ENCODE measurements at places on chromosomes 11 and 22.
A peak's percentile ranks its signal among the peaks of the same experiment; 100 is the strongest.

DNA sequence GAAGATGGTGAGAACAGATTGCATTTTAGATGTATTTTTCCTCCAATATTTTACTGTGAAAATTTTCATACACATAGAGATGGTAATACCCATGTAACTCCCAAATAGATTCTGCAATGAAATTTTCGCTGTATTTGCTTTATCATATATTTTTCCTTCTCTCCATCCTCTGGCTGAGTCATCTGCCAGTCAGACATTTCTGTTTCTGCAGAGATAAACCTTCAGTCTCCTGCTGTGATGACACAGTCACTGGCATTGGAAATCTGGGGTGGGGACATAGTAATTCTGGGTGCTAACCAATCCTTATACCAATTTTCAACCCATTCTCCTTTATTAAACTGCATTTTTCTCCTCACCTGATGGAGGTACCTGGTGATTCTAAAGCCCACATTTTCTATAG, 33.7 kb downstream of the SVIP start:
- peak; percentile 37 for DNase-seq

GRCh38 chr11:76005756-76006155, 190.7 kb downstream of the UVRAG start:
- DNase-seq, result peak; percentile 31

DNA sequence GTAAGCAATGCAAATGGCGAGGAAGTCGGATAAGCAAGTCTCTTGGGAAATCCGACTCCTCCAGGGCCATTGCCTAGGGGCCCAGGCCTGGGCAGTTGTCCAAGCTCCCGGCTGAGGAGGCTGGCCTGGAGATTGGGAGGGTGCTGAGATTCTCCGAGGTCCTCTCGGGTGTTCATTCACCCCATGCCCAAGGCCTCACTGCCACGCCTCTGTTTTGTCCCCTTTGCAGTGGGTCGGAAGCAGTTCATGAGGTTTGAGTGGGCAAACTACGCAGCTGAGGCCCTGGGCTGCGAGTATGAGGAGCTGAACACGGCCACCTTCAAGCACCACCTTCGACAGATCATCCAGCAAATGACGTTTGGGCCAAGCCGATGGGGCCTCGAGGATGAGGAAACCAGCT, 81.3 kb downstream of the MYO18B start:
- DNase-seq, result no peak

GRCh38 chr11:31656051-31656450, 146.5 kb downstream of the ELP4 start:
- no peak for DNase-seq

GRCh38 chr11:104876861-104877431, 21.3 kb downstream of the CASP12 start:
- no peak for DNase-seq

DNA sequence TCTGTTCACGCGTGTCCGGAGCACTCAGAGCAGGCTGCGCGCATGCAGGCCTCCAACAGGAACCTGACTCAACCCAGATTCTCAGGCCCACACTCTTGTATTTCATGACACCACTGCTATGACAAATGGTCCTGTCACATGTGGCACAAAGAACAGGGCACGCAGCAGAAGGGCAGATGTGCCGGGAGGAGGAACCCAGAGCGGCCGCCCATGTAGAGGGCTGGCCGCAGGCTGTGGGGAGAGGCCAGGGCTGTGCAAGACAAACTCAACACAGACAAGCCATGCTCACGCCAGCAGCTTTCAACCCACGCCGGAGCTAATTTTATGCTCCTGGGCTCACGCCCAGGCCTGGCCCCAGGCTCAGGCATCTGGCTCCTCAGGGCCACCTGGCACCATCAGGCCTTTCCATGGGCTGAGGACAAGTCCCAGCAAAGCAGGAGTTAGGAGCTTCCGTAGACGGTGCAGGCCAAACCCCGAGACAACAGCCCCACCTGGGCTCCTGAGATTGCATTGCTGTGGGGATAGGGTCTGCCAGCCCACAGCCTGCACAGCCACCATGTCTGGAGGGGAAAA, 40.0 kb downstream of the DUSP8 start:
- DNase-seq, result no peak

GRCh38 chr11:22193348-22194051, 615 bp downstream of the ANO5 start:
- DNase-seq, result no peak

DNA sequence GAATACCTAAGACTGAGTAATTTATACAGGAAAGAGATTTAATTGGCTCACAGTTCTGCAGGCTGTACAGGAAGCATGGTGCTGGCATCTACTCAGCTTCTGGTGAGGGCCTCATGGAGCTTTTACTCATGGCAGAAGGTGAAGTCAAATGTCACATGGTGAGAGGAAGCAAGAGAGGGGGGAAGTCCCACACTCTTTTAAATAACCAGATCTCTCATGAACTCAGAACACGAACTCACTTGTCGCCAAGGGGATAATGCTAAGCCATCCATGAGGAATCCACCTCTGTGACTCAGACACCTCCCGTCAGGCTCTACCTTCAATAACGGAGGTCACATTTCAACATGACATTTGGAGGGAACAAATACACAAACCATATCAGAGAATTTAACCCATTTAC, 42.2 kb downstream of the BIRC2 start:
- no peak for DNase-seq

DNA sequence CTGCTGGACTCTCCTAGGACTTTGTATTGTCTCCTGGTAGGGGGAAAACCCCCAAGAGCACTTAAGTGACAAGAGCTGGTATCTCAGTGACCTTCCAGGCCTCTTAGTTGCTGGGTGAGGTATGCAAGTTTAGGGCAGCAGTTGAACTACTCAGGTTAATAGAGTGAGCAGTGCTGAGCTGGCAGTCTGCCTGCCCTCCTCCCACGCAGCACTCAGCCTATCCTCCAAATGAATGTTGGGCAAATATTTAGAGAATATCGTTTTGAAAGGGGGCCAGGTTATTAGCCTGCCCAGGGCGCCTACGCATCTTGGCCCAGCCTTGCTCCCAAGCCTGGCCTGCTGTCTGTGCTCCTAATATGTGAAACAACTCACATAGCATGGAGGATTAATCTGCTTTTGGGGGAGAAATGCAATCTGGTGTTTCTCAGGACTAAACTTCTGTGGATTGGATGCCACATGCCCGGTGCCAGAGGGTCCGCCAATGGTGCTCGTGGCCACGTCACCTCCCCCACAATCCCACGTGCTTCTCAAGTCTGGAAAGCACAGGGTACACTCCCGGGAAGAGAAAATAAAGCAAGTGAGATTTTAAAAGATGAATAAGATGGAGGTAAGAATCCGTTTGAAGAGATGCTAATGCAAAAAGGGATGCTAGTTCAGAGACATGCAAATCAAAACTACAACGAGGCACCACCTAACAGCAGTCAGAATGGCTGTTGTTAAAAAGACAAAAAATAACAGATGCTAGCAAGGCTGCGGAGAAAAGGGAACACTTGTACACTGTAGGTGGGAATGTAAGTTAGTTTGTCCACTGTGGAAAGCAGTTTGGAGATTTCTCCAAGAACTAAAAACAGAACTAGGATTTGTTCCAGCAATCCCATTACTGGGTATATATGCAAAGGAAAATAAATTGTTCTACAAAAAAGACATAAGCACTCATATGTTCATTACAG, 67.7 kb downstream of the SPON1 start:
- DNase-seq, result no peak

DNA sequence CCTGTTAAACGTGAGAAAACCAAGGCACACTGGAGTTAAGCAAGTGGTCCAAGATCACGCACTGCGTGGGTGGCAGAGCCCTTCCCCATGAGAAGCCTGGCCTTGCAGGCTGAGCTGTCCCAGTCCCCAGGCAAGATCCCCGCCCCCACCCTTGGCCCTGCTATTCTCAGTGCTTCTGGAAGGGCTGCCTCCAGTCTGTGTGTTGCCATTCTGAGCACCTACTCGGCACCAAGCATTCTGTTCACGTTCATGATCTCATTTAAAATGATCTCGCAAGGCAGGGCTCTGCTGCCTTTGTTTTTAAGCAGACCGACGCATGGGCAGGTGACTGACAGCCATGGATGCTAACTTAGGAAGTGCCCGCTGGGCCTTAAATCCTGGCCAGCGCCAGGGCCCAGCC, 62.8 kb downstream of the PHF21B start:
- no peak for DNase-seq

GRCh38 chr11:75579841-75580240, 17.8 kb downstream of the SERPINH1 start:
- DNase-seq, result no peak

GRCh38 chr22:40036591-40037225, 42.0 kb downstream of the FAM83F start:
- DNase-seq, result peak; percentile 72

- DNase-seq, result no peak
Measured at GRCh38 chr11:106552694-106553203, 465.5 kb downstream of the GUCY1A2 start.

GRCh38 chr22:24474221-24474620, 20.9 kb upstream of the UPB1 start:
- DNase-seq, result peak; percentile 94

DNA sequence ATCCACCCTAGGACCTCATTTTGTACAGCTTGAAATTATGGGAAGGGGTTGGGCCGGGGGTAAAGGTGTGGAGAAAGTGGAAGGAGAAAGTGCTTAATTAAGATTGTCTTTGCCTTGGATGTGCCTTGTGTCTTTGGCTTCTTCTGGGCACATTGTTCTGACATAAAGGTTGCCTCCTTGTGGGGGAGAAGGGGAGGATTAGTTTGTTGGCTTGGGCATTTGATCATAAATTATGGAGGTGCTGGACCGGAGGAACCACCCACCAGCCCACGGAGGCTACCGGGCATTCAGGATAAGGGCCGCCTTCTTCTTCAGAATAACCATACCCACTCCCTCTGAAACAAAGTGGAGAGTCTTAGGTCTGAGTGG, 1.3 kb downstream of the PAFAH1B2 start:
- DNase-seq, result peak; percentile 50
